GM12865 (cell line): ENCODE measurements at places on chromosomes 2 and 18.
A peak's percentile ranks its signal among the peaks of the same experiment; 100 is the strongest.

GRCh38 chr2:12965540-12966269, 249.0 kb downstream of the TRIB2 start:
- DNase-seq = no peak

- DNase-seq = peak; percentile 39
These were observed 44.1 kb upstream of the TTC39C start for GRCh38 chr18:23970161-23971096.

DNA sequence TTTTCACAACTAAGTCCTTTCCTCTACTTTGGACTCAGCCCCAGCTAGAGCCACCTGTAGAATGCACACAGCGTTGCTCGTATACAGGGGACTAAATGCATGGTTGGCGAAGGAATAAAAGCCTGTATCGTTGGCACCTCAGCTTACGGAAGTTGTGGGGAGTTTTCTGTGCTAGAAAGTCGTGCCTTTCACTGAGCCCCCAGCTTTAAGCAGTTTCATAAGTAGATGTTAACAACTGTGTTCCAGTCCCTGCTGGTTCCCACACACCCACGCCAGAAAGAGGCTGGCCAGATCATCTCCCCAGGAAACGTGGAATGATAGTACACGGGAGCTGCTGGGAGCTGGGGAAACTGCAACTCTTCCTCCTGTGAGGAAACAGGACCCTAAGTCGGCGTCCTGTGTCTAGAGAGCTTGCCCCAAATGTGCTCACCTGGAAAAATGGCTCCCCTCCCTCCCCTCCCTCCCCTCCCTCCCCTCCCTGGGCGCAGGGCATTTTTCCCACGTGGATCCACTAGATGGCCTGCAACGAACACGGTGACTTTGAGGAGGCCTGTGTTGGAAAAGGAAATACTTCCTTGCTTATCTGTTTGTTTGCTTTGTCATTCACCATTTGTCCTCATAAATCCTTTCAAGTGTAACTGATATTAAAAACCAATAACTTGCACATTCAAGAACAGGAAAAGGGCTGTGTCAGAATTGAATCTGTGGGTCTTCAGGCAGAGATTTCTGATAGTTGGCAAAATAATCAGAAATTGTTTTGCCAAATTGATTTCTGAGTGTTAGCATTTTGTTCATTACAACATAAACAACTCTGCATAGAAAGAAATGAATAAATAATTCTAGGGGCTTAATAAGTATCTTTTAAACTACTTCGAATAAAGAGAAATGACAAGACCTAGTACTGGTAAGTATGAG, 43.9 kb upstream of the RFX8 start:
- DNase-seq = no peak

DNA sequence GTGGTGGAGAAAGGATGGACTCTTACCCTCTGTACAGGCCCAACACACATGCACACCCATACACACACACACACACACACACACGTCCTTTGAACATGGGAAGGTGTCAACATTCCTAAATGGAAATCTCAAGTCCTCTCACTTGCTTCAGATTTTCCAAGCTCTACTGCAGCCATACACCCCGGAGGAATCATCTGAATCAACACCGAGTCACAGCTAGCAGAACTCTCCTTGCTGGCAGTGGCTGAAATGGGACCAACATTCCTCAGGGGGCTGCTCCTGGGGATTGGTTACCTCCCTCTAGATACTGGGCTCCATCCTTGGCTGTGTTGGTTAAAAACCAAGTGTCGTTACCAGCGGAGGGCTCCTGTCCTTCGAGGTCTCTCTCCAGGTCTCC, 112.7 kb downstream of the BCL11A start:
- no peak for DNase-seq

DNA sequence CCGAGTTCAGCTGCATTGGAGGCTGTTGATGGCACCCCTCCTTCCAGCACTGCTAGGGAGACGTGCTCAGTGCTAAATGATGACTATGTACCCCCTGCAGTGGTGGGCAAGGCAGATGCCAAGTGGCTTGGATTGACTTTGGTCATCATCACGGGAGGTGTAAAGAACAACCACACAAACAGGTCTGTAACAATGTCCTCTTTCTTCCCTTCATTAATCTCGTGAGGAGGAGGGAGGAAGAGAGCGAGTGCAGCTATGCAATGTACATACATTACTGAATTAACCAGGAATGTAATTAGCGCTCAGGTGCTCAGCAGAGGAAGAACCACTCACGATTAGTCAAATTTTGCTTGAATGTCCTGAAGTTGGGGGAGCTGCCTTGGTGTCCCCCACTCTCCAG, 173.9 kb upstream of the SKOR2 start:
- DNase-seq = no peak

- no peak for DNase-seq
These were observed 452.4 kb upstream of the CDH7 start for GRCh38 chr18:65298422-65298821.

GRCh38 chr2:62471816-62472215, 34.2 kb downstream of the TMEM17 start:
- DNase-seq = no peak

DNA sequence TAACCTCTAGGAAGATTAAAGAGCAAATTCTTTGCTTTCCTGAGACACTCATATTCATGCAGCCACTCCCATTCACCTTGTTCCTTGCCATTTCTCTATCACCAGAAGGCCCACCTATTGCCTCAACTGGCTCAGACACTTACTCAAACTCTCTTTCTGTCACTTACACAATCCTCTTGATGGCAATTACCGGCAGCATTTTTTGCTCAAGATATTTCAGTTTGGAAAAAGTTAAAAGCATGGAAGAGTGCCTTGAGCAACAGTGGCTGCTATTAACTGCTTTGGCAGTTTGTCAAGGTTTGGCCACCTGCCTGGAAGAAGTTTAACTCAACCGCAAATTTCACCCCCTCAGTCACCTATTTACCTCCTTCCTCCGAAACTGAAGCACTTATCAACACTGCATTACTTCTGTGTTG, 1104.0 kb upstream of the PIK3C3 start:
- DNase-seq = no peak

DNA sequence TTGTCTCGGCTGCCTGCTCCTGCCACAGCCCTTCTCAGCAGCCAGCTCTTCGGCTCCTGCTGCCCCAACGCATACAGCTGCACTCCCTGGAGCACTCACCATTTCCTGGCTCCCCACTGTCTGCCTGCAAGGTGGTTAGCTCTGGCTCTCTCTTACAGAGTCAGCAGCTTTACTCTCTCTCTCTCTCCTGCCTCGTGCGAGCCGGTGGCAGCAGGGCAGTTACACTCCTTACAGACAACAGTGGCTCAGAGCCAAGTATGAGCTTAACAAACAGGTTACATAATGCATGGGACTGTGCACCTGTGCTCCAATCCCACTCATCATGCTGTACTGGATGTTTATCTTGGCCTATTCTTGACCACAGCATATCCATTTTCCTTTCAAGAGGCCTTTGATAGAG, 47.4 kb upstream of the DNAJC10 start:
- no peak for DNase-seq

DNA sequence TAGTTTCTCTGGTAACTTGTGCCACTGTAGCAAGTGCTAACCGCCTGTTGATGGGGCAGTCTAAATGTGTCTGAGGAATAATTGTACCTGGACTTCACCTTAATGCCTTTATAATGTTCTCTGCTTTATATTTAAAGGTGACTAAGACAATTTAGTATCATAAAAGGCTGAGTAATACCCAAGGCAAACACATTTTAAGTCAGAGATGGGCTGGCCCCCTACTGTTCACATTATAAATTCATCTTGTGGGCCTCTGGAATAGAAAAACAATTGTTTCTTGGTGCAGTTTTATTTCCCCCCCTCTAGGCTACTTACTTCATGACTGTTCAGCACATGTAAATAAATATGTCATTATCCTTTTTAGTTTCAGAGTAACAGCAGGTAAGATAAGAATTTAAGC, 559.3 kb upstream of the PIK3C3 start:
- DNase-seq = no peak

- DNase-seq = peak; percentile 17
These were observed 136.7 kb downstream of the TMEM247 start for GRCh38 chr2:46615986-46616485.

GRCh38 chr2:81839780-81840179, 1535.2 kb upstream of the LRRTM1 start:
- DNase-seq = no peak

DNA sequence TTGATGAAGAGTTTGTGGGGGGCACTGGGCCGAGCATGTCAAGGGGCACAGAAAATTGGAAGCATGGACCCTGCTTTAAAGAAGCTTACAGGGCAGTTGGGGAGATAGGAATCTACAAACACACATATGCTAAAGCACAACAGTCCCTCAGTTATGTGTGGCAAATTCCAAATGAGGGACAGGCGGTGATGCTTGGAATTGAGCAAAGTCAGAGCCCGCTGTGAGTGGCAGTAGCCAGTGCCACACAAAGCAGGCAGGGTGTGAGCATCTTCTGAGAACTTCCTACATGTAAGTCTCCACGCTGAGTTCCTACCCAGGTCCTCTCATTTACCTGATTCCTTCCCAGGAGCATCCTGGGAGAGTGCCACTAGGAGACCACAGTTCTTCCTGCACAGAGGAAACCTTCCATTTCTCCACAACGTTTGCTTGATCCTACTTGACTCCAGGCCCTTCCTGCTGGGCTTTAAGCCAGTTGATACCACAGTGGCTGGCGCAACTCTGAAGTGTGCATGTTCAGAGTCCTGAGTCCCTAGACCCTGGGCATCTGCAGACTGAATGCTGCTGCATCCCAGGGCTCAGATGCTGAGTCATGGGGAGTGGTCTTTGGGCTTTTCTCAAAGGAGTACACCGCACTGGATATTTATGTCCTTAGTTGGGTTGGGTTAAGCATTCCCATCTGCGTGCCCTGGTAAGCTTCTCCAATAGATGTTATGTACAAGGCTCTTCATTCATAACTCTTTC, 287.3 kb upstream of the REV1 start:
- DNase-seq = no peak

GRCh38 chr2:68726608-68727367, 7.8 kb upstream of the ARHGAP25 start:
- peak; percentile 93 for DNase-seq

GRCh38 chr2:53114582-53114981, 653.0 kb upstream of the CHAC2 start:
- no peak for DNase-seq

- DNase-seq = no peak
These were observed 126.6 kb downstream of the DPP4 start for GRCh38 chr2:161947406-161947805.

DNA sequence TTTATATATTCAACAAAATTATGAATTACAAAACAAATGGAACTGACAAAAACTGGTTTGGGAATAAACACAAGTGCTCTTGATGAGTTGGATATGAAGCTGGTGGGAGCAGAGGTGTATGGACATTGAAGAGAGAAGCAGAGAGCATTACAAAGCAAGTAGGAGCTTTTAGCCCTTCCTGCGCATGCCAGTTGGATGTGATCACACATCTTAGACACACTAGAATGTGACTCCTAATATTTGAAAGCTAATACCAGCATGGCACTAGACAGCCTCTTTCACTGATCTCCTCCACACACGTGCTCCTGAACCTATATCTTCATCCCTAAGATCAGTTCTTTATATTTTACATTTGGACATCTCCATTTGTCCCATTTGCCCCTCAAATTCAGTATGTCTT, 298.1 kb downstream of the MTX2 start:
- no peak for DNase-seq

DNA sequence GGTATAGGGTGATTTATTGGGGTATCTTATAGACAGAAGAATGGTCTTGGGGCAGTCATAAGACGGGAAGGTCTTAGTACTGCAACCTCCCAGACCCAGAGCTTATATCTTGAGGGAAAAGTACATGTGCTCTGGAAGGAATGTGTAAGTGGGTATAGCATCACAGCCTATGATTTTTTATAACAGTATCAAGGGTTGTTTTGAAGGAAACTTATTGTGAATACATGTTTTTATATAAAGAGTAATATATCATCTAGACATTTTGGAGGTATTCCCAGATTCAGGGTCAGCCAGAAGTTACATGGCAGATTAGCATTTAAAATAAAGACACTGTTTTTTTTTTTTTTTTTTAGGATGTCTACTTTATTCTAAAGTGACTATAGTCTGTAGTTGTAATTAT, 47.6 kb upstream of the STON1 start:
- DNase-seq = no peak

GRCh38 chr2:133952420-133952819, 301.5 kb upstream of the MGAT5 start:
- DNase-seq = peak; percentile 23

DNA sequence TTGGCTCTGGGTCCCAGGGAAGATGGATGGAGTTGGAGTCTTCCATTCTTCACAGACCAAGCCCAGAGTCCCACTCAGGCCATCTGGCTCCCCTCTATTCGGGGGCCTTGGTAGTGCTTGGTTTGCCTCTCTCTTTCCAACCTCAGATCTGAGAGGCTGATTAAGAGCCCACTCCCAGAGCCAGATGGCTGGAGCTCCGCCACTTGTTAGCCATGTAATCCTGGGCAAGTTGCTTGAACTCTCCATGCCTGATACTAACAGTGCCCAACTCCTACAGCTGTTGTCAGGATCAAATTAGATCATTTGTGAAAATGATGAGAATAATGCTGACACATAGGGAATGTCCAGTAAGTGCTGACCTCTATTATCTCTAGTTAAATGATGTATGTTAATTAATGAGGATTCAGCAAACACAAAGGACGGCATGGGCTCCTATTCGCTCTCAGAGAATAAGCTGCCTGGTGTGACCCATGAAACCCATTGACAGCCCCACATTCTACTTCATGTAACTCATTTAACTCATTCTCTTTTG, 46.6 kb upstream of the SLC14A1 start:
- DNase-seq = no peak

DNA sequence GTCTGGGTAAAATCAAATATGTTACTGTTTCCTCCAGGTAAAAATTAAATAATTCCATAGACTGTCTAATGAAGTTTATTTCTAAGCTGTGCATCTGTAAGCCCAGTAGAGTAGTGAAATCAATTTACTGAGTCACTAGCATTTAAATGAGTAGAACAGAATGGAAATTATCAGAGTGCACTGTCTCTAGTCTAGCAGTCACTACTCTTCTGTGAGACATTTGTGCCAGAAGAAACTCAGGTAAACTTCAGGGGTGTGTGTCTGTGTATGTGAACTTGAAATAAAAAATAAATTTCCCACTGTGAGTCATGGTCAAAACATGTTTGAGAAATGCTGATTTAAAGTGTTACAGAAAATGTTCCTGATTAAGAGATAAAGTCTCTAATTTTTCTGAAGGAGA, 146.4 kb downstream of the RIF1 start:
- no peak for DNase-seq

- DNase-seq = no peak
These were observed 135.3 kb downstream of the ZNF236 start for GRCh38 chr18:76957384-76958355.
